ENCODE measurements at places on chromosomes 5 and 9.

GRCh38 chr5:134143944-134144941 is 29.8 kb downstream of the TCF7 start:
- DNase-seq: no peak

GRCh38 chr9:99031319-99031718 is 73.6 kb upstream of the TGFBR1 start:
- no peak for DNase-seq

GRCh38 chr5:3417376-3417943 is 178.2 kb upstream of the IRX1 start:
- no peak for DNase-seq

DNA sequence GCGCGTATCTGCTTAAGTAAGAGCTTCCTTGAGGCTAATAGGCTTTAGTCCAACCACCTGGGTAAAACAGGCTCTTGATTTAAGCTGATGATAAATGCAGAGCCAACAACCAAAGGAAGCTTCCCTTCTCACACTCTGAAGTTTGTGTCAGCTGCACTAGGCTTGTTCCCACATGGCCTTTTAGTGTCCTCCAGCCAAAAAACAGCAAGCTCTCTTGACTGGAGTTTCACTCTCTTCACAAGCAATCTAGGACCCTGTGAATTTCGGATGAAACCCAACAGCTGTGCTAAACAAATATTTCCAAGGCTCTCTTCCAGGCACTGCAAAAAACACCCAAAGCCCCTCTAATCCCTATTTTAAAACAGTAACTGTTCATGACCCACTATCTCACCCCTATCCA is 63.9 kb downstream of the SAXO1 start:
- peak; percentile 6 for DNase-seq

DNA sequence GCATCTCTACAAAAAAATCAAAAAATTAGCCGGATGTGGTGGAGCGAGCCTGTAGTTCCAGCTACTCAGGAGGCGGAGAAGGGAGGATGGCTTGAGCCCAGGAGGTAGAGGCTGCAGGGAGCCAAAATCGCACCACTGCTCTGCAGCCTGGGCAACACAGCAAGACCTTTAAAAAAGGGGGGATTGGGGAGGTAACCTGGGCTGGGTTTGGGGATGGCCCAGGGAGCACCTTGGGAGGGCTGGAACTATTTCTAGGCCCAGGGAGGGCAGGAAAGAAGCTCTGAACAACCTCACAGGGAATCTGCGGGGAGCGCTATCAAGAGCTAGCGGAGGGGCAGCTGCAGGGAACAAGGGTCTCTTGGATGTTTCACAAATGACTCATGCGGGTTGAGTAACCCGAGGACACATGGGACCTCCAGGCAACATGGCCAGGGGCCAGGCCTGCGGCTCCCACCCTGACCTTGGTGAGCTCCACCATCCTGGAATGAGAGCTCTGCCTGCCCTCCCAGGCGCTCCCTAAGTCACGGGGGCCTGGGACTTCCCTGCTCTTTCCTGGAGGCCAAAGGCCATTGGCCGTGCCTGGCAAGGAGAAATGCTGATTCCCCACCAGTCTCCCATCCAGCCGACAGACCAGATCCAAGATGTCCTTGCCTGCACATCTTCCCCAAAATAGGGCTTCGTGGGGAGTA is 23.4 kb downstream of the SARDH start:
- DNase-seq: peak; percentile 35

GRCh38 chr5:62448528-62448927 is 36.0 kb downstream of the IPO11 start:
- no peak for DNase-seq

GRCh38 chr5:35294017-35294416 is 63.7 kb upstream of the PRLR start:
- DNase-seq: no peak

GRCh38 chr9:114682846-114683245 is 854 bp upstream of the TEX48 start:
- no peak for DNase-seq

DNA sequence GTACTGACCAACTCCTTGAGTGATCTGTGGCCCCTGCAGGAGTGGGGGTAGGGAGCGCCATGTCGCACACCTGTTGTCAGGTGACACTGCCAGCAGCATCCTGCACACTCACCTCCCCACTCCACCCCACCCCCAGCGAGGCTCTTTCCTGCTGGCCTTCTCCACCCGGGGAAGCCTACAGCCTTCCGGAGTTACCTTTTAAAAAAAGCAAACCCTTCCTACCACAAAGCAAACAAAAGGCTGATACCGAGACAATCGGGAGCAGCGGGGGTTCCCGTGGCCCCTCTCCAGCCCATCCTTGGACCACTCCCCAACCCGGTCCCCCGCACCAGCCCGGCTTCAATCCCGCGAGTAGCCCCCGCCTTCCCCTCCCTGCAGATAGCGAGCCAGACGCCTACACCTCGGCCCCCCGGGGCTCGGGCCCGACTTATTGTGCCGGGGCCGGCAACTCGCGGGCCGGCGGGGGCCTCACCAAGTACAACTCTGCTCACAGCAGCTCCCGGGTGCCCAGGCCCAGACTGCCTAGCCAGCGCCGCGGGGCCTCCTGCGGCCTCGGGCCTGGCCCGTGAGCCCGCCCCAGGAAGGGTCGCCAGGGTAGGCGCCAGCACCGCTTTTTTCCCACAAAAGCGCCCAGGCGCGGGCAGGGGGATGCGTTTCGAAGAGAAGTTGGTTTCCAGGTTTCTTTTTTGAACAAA is 724 bp downstream of the MACROH2A1 start:
- peak; percentile 58 for DNase-seq

GRCh38 chr9:35152926-35153325 is 8.9 kb upstream of the UNC13B start:
- no peak for DNase-seq

DNA sequence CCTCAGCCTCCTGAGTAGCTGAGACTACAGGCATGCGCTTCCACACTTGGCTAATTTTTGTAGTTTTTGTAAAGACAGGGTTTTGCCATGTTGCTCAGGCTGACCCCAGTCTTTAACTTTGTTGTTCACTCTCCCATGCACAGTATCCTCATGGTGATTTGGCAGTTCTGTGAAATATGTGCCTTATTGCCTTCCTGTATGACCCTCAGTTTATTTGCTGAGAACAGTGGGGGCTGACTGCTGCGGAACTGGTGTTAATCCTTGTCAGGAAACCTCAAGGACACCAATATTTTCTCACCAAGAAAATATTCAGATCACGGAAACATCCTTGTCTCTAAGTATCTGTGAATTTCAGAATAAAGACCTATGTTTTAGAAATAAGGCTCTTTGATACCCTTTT is 287.8 kb downstream of the ARRDC3 start:
- DNase-seq: no peak

DNA sequence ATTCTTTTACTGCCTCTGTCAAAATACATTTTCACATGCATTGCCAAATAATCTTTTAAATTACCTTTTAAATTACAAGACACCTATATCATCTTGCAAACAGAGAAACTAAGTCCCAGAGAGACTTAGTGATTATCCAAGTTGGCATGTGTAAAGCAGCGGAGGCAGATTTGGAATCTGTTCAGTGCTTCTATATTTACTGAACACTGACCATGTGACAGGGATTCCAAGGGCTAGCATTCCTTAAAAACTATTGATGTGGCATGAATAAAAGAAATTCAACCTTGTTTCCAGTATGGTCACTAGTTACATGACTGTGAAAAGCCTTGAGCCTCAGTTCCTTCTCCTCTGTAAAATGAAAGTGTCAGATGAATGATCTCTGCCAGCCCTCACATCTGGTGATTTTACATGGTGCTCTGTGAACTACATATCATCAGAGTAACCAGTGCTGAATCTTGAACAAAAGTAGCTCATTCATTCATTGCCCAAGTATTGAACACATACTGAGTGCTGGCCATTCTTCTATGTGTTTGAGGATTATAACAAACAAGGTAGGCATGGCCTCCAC is 71.9 kb upstream of the PPP1R2B start:
- DNase-seq: no peak
